Stimulated activated naive CD8-positive, alpha-beta T cell treated with anti-CD3 and anti-CD28 coated beads, Interleukin-15, amount 100 ng/mL, for 72 hours (primary cell): ENCODE measurements at places on chromosomes 7 and 10.

GRCh38 chr10:6563075-6563474 lies 17.0 kb downstream of the PRKCQ start:
- peak; percentile 75 for DNase-seq

DNA sequence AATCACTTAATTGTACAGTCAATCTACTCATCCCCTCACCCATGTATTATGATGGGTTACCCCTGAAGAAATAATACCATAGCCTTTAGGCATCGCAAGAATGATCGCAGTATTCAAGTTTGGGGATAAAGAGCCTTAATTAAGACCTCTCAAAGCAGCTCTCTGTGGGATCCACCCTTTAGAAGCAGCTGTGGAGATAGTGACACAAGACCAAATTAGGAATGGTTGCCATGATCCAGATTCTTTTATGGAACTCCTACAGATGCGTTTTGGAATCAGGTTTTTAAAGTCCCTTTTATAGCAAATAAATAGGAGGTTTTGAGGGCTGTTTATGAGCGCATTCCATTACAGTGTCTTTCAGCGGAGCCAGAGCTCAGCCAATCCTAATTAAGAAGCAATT lies 12.2 kb downstream of the TES start:
- DNase-seq, result no peak

DNA sequence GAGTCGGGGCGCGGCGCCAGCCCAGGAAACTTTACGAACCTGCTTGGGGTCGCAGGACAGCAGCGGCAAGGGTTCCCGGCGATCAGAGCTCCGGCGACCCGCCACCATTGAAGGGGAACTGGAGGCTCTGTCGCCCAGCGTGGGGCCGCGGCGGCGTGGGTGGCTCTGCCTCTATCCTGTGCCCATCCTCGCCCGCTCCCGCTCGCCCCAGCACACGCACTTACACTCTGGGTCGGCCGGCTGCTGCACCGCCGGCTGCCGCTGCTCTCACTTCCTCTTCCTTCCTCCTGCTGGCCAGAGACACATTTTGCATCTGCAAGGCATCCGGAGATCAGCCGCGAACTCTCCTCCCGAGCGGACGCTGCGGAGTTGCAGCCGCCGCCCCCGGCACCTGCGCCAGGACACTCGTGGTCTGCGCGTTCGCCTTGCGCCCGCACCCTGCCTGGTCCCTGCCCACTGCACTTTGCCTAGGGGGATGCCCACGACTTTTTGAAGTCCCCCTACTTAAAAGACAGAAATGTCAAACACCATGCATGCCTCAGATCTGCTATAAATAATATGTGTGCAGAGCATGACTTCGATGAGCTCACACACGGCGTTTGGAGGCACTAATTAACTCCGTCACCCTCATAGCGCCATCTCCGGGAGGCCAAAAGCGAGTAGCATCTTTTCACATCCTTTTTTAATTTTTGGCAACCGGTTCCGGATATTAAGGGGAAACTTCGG lies at the start of gene ELMO1:
Gene ELMO1 (minus strand): TSS at position 229 of the 726 bp plus-strand sequence. CDS start 106,174 bp downstream, outside the sequence.
- peak; percentile 88 for DNase-seq

DNA sequence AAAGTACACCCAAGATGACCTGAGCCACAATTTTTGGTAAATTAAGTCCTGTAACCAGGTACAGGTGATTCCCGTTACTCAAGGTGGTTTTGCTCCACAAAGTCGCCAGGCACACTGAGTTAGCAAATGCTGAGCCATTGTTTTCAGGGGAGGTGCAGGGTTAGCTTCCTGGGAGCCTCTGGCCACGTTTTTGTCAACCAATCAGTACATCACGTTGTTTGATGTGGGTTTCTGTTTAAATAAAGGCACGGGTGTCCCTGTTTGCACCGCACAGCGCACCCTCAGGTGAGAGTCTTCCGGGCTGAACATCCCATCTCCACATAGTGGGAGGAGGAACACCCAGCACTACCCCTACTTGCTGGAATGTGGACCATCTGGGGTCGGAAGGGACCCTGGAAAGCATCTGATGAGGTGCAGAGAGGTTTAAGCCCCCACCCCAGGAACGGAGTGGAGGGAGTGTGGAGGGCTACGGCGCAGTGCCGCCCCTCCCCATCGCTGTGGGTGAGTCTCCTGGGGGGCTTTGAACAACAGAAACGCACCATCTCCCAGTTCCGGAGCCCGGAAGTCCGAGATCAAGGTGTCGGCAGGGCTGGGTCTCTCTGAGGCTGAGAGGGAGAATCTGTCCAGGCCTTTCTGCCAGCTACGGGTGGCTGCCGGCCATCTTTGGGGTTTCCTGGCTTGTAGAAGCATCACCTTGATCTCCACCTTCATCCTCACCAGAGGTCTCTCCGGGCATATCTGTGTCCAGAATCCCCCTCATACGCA lies 42.5 kb downstream of the PRKAG2 start:
- DNase-seq, result no peak

DNA sequence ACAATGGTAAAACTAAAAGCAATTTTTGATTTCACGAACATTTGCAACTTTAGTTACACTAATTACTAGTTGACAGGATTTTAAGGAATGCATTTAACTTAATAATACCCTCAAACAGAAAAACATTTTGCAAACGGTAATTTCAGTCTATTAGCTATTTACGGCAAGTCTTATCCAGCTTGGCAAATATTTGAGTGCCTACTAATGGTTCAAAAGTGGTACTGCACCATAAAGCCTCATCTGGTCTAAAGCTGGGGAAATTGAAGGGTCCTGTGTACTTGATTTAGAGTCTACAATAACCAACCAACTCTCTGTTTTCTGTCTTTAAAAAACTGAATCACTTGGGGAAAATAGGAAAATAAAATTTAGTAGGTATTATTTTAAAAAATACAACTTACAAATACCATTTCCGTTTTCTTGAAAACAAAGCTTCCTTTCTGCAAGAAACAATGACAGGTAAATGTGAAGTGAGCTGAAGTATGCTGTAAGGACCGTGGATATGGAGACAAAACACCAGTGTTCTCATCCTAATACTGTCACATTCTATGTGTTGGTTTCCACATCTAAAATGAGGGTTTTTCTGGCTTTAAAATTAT lies 142.3 kb downstream of the VPS50 start:
- DNase-seq, result no peak

DNA sequence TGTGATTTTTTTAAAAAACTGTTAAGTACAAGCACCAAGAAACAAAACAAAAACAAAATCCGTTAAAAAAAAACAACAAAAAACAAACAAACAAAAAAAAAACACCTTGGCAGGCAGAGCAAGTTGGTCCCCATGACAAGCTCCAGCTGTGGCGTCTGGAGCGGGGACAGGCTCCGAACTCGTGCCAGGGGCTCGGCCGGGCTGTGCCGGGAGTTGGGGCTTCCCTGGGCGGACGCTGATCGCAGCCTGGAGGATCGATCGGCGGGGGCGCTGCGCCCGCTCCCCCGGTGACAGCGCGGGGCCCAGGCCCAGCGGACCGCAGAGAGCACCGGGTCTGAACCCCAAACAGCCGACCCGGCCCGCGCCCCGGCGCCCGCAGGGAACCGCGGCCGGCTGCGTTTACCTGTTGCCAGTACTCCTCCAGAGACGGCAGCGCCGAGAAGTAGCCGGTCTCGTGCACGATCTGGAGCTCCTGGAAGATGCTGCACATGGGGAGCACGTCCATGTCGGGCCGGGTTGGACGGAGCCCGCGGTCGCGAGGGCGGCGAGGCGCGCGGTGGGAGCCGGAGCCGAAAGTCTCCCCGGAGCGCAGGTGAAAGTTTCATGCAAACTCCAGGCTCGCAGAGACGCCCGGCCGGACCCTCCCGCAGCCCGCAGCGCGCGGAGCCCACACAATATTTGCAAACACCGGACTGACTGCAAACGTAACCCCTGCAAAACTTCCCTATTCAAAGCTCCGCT lies at the start of gene KLF6:
Gene KLF6 (minus strand): TSS at position 700 of the 741 bp plus-strand sequence. CDS start 195 bp downstream, at position 505.
- peak; percentile 64 for DNase-seq

- DNase-seq, result no peak
Observed at GRCh38 chr7:151330661-151331060, 11.0 kb upstream of the NUB1 start.

DNA sequence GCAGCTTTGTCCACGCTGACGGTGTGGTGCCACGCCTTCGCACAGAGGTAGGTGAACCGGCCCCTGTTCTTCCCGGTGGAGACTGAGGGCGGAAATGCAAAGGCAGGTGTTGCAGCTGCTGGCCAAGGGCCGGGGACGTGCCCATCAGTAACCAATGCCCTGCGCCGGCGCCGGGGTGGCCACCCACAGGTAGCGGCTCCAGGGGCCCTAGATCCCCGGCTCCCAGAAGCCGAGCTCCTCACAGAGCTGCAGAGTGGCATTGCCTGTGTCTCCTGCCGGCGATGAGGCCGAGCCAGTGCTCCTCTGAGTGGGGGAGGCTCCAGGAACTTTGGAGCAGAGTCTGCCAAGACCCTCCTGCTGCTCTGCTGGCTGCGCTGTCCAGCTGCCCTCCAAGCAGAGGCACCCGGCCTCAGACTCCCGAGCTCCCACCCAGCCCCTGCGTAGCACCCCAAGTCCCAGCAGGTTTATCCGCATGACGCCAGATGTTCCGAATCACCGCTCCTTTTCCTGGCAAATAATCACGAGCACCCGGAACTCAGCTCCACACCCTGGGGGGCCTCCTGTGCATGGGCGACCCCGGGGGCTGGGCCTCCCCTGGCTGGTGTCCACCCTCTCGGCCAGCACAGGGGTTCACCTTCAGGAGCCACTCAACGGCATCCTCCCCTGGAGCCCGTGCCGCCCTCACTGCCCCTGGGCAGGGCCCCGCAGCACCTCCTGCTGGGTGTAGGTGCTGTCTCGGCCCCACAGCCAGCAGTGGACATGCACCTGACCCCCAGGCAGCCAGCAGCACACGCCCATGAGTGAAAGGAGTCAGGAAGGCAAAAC lies 22.1 kb downstream of the CFAP46 start:
- DNase-seq, result no peak

- no peak for DNase-seq
Observed at GRCh38 chr10:75648854-75649253, 217.4 kb downstream of the LRMDA start.

DNA sequence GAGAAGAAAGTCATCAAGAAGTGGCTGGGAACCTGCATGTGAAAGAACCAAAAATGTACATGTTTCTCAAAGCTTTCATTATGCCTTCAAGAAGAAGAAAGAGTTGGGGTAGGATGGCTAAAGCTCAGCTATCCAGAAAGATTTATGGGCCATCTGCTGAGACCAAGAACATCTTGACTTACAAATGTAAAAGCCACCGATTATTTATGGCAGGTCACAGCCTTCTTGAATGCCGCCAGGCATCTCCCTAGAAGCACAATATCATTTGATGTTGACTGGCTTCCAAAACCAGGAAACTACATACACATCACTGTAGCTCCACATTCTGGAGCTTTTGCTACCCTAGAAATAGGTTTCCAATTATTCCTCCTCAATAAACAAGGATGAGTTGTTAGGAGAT lies 254.2 kb upstream of the AOAH start:
- DNase-seq, result no peak

GRCh38 chr7:151274936-151275812 lies 26.7 kb upstream of the SMARCD3 start:
- no peak for DNase-seq

DNA sequence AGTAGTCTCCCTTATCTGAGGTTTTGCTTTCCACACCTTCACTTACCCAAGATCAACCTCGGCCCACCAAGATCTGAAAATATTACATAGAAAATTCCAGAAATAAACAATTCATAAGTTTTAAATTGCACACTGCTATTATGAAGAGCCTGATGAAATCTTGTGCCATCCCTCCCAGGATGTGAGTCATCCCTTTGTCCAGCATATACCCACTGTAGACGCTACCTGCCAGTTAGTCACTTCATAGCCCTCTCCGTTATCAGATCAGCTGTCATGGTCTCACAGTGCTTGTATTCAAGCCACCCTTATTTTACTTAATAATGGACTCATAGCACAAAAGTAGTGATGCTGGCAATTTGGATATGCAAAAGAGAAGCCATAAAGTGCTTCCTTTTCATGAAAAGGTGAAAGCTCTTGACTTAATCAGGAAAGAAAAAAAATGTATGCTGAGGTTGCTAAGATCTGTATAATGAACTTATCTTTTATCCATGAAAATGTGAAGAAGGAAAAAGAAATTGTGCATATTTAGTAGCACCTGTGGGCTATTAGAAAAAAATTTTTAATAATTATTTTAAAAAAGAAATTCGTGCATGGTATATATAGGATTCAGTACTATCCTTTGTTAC lies 9.8 kb upstream of the MRPS16 start:
- no peak for DNase-seq

GRCh38 chr7:122143376-122143750 lies 686 bp downstream of the AASS start:
- DNase-seq, result peak; percentile 8

- DNase-seq, result no peak
Observed at GRCh38 chr7:96679886-96680285, 29.8 kb downstream of the SEM1 start.

DNA sequence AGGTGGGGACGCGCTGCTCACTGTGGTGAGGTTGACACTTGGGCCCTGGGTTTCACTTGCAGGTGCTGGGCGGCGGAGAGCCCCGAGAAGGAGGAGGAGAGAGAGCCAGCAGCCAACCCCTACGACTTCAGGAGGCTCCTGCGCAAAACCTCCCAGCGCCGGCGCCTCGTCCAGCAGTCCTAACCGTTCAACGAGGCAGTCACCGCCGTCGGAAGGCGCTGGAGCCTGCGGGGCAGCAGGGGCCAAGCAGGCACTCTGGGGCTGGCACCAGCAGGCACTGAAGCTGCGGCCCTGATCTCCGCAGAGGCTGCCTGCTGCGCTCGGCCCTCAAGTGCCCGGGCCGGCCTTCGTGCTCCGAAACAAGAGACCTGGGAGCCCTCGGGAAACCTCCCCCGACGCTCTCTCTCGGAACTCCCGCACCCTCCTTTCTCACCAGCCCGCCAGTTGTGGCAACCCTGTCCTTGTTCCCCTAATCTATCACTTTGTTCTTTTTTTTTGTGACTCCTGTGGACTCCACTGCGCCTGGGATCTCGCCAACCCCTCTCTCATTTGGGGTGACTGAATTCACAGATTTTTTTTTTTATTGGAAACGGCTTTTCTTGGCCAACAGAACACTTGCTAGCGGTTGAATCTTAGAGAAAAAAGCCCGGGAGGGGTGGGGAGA lies 4.7 kb upstream of the GAD2 start:
- DNase-seq, result no peak

DNA sequence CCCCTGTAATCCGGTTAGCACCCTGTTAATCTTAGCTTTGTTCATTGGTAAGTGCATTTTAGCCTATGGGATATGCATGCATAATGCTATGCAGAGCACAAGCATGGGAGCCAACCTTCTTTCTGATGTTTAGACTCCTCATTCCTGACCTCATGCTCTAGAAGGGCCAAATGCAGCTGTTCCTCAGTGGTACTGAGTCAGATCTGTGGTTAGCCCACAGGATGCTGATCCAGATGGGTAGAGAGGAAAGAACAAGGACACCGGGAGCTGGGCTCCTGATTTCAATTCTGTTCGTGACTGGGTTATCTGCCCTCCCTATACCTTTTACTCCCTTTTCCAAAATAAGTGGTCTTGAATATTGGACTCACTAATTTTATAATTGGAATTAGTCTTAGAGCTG lies 31.7 kb upstream of the C10orf90 start:
- DNase-seq, result no peak

- DNase-seq, result no peak
Observed at GRCh38 chr10:4775808-4776207, 50.2 kb upstream of the AKR1E2 start.

- DNase-seq, result no peak
Observed at GRCh38 chr10:78184851-78185692, 151.4 kb downstream of the RPS24 start.

GRCh38 chr7:86953219-86953618 lies 106.2 kb downstream of the ELAPOR2 start:
- DNase-seq, result no peak
